Stimulated activated CD4-positive, alpha-beta T cell treated with anti-CD3 and anti-CD28 coated beads, Interleukin-2, amount 100 ng/mL, for 24 hours (primary cell): ENCODE measurements at places on chromosomes 2 and 18.

GRCh38 chr2:126834006-126834659, 64.6 kb upstream of the TEX51 start:
- DNase-seq, result no peak

DNA sequence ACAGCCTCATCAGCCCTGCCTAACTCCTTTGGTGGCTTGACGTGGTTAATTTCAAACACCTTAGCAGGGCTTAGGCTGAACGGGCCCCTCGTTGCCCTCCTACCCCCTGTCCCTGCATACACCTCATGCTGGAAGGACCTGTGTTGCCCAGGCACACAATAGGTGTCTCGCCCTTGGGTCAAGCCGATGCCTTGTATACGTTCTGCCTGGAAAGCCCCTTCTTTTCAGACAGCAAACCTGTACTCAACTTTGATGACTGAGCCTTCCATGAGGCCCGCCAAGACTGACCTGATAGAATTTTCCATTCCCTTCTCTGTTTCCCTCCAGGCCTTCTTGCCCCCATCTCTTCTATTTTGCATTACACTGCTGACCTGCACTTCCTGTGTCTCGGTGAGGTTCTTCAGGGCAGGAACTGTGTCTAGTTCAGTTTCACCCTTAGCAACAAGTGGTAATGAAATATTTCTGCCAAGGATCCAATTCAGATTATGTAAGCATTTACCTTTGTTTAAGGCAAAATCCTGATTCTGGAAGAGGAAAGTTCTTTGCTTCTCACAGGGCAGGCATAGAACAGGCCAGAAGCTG, 7.9 kb downstream of the GREB1 start:
- no peak for DNase-seq

DNA sequence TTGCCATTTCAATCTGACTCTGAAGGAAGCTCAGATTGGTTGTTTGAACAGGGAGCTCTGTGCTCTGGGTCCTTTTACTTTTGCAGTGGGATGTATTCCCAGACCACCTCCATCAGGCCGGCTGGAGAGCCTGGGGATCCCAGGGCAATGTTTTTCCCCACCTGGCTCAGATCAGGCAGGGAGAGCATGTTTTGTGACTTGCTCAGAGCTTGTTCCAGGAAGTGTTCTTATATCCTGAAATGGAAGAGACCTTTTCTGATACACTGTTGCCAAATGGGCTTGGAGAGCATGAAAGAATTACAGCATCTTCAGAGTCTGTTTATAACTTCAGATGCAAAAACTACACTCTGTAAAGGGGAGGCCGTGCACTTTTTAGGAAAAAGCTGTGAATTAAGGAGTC, 56.0 kb downstream of the LIPG start:
- DNase-seq, result no peak

GRCh38 chr2:164797627-164798026, 44.0 kb downstream of the COBLL1 start:
- DNase-seq, result no peak

GRCh38 chr2:106686814-106687213, 199.2 kb downstream of the ST6GAL2 start:
- DNase-seq, result no peak

- DNase-seq, result peak; percentile 29
These were observed 2.2 kb downstream of the INO80D start for GRCh38 chr2:206083602-206084438.

GRCh38 chr2:217462121-217462520, 540.7 kb downstream of the TNS1 start:
- DNase-seq, result no peak

- no peak for DNase-seq
These were observed 69.0 kb downstream of the GORASP2 start for GRCh38 chr2:170997893-170998597.

GRCh38 chr2:74922592-74923227, 35.7 kb upstream of the POLE4 start:
- no peak for DNase-seq

GRCh38 chr2:113232740-113233139, 46.0 kb downstream of the PAX8 start:
- DNase-seq, result no peak

DNA sequence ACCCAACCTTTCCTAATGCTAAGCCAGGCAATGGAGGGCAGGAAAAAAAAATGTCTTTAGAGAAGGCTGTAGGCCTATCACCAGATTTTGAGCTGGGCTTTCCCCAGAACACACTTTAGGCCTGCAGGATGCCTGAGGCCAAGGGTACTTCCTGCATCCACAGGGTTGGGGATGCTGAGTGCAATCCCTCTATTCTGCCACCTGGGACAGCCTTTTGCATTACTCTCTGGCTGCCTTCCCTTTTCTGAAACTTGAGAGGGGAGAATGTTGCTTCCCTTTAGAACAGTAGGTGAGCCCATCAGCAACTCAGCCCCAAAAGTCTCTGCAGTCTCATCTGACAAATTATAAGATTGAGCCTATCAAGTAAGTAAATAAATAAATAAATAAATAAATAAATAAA, 195.2 kb downstream of the SLC8A1 start:
- no peak for DNase-seq

- DNase-seq, result no peak
These were observed 145.9 kb downstream of the FMNL2 start for GRCh38 chr2:152480821-152481399.

DNA sequence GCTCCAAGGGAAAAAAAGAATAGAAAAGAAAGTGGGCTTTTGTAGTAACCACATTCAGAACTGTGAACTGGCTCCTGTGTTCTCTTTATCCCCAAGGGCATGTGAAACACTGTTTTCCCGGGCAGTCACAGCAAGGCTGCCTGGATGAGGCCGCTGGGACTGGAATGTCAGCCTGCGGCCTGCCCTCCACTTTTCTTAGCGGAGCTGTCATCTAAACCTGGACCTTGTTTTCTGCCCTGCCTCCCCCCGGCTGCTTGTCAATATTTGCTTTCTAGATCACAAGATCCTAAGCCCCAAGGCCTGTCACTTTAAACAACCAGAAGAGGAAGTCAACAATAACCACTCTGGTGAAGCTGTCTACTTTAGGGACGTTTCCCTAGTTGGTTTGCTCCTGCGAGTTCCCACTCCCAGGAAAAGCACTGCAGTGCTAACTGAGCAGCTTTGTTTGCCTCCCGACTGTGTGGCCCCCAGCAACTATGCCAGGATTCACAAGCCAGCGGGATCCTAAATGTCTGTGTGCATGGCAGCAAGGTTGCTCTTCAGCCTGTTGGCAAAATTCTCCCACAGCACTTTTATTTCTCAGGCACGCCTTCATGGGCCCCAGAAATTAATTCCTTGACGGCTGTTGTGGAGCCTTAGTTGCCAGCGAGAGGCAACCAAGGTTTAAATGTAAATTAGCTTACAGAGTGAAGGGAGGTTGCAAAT, 30.6 kb downstream of the SOWAHC start:
- no peak for DNase-seq

DNA sequence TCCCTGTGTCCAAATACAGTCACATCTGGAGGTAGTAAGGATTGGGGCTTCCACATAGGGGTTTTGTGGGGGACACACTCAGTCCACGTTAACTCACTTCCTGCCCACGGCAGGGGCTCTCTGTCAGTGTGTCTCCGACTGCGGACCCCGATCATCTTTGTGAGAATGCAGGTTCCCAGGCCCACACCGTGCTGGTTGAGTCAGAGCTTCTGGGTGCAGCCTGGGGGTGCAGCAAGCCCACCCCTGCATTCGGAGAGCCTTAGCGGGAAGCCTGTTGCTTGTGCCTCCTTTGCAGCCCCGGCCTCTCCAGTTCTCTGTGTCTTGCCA, 28.0 kb downstream of the HPCAL1 start:
- no peak for DNase-seq

DNA sequence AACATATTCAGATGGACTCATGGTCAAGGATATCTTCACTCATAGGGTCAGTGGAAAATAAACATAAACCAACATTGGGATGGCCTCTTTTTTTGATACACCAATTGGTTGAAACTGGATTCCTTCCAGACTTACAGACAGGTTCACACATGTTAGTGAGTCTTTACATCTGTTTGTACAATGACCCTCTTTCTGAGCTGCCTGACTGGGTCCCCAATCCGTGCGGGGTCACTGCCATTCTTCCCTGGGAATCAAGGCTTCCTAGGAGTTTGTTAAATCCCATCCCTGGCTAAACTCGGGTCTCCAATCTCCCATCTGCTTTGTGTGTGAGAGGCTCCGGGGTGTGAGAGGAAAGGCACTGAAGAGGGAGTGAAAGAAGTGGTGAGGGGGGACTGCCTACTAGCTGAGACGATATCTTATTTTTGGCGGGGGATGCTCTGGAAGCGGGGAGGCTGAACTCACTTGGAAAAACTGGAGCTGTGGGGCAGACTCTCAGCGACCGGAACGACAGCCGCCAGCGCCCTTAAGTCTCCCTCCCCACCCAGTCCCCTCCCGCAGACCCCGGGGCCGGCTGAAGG, 487 bp downstream of the STARD6 start:
- DNase-seq, result no peak

GRCh38 chr2:198314559-198315153, 510.3 kb downstream of the PLCL1 start:
- no peak for DNase-seq

DNA sequence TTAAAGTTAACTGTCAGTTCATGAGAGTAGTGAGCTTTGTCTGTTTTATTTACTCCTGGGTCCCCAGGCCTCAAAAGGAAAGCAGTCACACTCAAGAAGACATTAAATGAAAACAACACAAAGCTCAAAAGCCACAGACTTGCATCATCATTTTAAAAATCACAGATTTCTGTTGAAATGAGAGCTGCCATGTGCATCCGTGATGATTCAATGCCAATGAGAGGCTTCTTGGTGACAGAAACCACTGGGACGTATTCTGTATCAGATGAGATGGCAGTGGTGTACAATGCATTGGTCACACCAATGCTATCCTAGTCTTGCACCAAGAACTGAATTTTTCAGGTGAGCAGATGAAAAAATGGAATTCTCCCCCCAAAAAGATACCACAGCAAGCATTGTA, 204.8 kb downstream of the ANAPC1 start:
- DNase-seq, result no peak

DNA sequence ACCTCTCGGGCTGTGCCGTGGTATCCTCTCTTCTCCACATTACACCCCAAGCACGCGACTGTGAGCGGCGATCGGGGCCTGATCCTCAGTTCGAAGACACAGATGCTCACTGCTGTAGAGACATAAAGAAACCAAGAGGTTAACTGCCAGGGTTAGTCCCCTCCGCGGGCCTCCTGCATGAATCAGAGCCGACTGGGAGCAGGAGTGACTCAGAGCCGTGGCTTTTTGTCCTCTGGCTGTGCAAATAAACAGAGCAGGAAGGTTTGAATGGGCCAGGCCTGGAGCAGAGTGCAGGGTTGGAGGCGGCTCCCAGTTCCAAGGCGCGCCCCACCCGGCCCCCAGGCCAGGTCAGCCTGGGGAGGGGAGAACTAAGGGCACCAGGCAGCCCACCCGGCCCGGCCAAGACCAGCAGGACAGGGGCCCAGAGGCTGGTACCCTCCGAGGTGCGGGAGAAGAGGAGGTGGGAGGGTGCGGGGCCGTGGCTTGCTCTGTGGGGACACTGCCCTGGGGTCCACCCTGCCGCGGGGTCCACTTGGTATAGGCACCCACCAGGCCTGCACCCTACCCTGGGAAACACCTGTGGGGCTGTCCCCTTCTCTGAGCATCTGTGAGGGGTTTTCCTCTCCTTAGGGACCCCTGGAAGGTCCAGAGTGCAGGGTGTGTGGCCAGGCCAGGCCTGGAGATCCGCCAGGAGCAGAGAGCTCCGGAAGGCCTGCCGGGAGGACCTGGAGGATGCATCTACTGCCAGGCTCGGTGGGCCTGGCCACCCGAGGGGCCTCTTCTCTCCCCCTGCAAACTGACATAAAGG, 16.5 kb downstream of the TWIST2 start:
- peak; percentile 39 for DNase-seq

- DNase-seq, result no peak
These were observed 146.6 kb downstream of the CDH19 start for GRCh38 chr18:66457245-66457644.

- DNase-seq, result no peak
These were observed 243.9 kb downstream of the PRKCE start for GRCh38 chr2:45895241-45895861.

GRCh38 chr2:20205915-20206524, 18.9 kb downstream of the SDC1 start:
- DNase-seq, result no peak

DNA sequence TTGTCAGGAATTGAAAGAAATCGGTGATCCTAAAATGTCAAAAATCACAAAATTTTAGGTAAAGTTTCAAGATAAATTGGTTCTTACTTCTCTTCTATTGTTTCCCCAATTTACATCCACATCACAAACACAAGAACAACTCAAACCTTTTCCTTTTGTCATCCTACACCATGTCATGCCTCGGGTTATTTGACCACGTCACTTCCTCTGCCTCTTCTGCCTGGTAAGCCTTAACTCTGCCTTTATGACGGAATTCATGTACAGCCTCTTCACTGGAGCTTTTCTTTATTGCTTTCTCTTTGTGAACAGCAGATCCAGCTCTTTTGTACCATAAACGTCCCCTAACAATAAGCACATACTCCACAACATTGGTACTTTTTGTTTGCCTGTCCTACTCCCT, 258.0 kb downstream of the DPP10 start:
- DNase-seq, result no peak

DNA sequence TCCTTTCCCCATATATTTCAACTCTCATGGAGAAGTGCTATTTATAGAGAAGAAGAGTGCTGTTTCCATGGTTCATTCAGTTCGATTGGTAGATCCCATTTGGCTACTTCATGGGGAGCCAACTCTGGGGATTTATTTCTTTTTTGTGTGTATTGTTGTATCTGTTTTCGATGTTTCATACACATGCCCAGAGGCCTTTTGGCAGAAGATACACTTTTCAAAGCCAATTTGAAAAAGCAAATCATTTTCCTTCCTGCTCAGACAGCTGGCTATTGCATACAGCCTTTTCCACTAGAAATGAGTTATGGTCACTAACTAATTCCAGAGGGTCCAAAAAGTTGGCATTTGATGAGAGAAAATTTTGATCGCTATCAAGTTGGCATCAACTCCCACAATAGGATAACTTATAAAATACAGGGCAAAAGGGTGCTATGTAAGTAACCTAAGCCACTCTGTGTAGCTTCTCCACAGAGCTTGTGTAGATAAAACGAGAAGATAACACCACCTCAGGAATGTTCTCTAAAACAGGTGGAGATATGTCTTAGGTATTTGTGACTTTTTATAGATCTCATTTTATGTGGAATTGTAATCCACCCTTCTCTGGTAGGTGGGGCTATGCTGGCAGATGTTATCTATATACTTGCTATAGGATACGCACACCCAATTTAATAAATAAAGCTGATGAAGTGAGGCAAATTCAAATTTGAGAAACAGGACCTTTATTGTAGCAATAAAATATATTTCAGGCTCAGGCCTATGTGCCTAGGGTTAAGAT, 798.5 kb downstream of the SATB2 start:
- DNase-seq, result no peak

- no peak for DNase-seq
These were observed 74.3 kb upstream of the SLC1A4 start for GRCh38 chr2:64914735-64915509.
